ENCODE measurements at places on chromosomes 3 and 15.

DNA sequence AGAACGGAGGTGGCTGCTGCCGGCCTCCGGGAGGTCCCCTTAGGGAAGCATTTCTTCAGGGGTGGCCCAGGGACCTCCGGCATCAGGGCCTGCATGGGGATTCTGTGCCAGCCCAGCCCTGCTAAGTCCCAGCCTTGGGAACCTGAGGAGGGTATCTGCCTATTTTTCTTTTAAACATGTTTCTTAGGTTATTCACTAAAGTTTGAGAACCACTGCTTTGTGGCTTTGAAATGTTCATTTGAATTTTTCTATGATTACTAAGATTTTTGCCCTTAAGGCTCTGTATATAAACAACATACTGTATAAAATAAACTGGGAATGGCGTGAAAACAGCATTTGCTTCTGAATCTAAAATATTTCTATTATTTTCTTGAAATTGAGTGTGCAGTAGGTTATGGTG, 24.4 kb downstream of the FAN1 start:
- no peak for DNase-seq

DNA sequence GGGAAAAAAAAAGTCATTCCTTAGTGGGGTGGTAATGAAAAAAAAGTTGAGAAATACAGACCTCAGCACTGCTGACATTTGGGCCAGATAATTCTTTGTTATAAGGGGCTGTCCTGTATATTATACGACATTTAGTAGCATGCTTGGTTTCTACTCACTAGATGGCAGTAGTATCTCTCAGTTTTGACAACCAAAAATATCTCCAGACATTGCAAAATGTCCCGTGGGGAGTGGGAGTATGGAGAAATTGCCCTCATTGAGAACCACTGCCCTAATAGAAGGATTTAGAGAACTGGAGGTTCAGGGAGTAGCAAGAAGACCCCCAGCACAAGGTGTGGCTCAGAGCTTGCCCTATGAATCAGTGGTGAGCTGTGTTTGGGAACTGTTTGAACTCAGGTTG, 28.6 kb upstream of the TEX264 start:
- no peak for DNase-seq

- no peak for DNase-seq
Observed at GRCh38 chr15:23642413-23643044, 5.1 kb downstream of the MAGEL2 start.

GRCh38 chr15:39591896-39592315, 11.0 kb downstream of the THBS1 start:
- DNase-seq = peak; percentile 27

DNA sequence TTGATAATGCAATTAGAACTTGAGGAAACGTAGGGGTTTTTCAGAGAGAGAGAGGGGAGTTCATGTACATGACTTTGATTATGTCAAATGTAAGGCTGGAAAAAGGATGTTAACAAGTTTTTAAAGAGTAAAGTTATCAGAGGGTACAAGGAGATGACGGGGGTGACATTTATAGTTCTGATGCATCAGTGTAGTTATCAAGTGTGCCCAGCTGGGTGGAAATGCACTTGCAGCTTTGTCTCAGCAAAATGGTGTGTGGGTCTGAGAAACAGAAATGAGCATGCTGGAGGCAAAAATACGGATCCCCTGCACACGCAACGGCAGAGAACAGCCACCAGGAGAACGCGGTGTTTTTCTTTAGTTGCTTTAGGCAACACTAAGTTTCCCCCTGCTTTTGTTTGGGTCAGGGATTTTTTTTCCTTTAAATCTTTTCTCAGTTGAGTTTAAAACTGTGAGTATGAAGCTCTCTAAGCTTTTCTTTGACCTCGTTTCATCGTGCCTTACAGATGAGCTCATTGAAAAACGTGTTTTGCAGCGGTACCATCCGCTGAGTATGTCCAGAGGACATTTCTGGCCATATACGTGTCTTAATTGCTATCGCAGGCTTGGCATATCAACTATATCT, 205.4 kb downstream of the PDZRN3 start:
- DNase-seq = peak; percentile 54

- no peak for DNase-seq
Observed at GRCh38 chr3:16658925-16659793, 53.9 kb upstream of the DAZL start.

- DNase-seq = no peak
Observed at GRCh38 chr3:48092270-48092669, 76.1 kb upstream of the MAP4 start.

GRCh38 chr3:150006794-150007193, 36.1 kb upstream of the PFN2 start:
- no peak for DNase-seq

DNA sequence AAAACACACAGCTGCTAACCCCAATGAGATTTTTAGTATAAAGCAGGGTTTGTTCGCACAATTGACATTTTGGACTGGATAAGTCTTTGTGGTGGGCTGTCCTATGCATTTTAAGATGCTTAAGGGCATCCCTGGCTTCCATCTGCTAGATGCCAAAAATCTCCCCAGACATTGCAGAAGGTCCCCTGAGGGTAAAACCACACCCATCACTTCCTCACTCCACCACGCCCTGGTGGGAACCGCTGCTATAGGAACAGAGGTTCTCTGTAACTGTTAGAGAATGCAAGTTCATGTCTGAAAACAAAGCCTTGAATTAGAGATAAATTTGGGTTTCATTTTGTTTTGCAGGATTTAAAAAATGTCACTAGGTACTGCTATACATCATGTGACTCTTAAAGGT, 67.7 kb downstream of the ARHGEF26 start:
- DNase-seq = no peak

- no peak for DNase-seq
Observed at GRCh38 chr3:39128951-39129350, 21.5 kb downstream of the TTC21A start.

GRCh38 chr15:61226361-61227256, 2.5 kb downstream of the RORA start:
- no peak for DNase-seq

- no peak for DNase-seq
Observed at GRCh38 chr3:29514170-29514569, 233.3 kb downstream of the RBMS3 start.

DNA sequence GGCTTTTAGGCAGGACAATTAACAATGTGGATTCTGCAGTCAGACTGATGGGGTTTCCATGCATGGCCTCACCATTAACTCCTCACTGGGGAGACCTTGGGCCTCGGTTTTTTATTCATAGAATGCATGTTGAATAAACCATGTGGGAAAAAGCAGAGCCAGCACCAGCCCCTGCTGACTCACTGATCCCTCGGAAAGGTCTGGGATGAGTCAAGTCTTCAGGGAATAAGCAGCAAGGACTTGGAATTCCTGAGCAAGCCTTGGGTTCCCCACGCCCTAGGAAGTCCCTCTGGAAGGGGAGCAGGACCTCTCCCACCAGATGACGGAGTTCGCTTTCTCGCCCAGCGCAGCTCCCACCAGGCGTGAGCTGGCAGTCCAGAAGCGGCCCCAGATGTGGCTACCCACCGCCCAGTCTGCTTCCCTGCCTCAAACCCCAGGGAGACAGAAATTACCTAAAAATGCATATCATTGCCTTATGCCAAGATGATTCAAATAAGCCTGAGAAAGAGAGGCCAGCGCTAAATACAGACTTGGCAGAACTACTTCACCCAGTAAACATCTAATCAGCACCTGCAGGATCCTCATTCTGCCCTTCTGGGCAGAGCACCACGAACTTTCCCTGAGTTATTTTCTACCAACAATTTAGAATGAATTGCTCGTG, 45.4 kb downstream of the BTD start:
- peak; percentile 95 for DNase-seq
